ENCODE measurements at places on chromosomes 3 and 15. TPM values are rescaled to one million over a fixed set of nuclear protein-coding genes. Genes with fewer than 3 reads are reported as not detected.

TMEM45A gene
- 1.1 TPM for total RNA-seq

TRIM71 gene
- not detected for total RNA-seq

SRPRB gene
- total RNA-seq: 25.6 TPM

SLC24A5 gene
- not detected for total RNA-seq

ARPP21 gene
- not detected for total RNA-seq

GRCh38 chr15:66573719-66574595, 8.2 kb upstream of the LCTL start:
- no peak for DNase-seq

DNA sequence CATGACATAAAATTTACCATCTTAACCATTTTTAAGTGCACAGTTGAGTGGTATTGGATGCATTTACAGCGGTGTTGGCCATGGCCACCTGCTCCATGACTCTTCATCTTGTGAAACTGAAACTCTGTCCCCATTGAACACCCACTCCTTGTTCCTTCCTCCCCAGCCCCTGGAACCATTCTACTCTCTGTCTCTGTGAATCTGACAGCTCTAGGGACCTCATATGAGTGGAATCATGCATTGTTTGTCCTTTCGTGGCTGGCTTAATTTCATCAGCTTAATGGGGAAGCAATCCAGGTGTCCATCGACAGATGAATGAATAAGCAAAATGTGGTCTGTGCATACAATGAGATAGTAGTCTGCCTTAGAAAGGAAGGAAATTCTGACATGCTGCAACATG, 42.5 kb downstream of the PLXNA1 start:
- no peak for DNase-seq

GRCh38 chr15:69636169-69636915, 183.7 kb downstream of the RPLP1 start:
- no peak for DNase-seq

- DNase-seq: no peak
Observed at GRCh38 chr3:175484666-175485065, 625.5 kb downstream of the NAALADL2 start.

- DNase-seq: no peak
Observed at GRCh38 chr15:40948706-40949473, 4.4 kb upstream of the CHAC1 start.

GRCh38 chr15:62413786-62414185, 248.7 kb upstream of the C2CD4B start:
- no peak for DNase-seq

DNA sequence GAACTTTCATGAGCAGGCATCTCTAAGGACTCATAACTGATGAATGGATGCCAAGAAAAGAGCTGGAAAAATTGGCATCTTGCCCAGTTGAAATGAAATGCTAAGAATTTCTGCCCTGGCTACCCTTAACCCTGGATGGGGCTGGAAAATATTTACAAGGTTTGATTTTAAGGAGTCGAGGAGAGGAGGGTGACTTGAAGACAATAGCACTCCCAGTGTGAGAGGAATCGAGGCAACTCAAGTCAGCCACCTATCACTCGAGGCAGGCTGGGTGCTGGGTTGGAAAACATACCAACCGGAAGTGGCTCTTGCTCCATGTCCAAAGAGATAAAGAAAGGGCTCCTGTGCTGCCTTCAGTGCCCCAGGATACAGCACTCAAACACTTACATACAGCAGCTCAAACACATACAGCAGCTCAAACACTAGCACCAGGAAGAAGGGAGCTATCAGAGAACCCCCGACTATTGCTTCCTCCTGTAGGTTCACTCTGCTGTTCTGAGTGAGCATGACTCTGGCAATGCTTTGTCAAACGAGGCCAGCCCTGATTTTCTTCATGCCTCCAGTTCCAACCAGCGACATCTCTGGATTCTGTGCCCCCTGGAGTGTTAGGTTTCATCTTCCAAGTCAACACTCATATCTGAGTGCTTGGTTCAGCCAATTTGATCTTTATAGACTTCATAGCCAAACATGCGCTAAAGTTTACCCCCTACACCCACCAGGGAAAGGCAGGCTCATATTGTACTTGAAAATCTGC, 4.9 kb downstream of the PRICKLE2 start:
- no peak for DNase-seq

All from heart right ventricle (tissue), 16 donors.